ENCODE measurements at places on chromosomes 7 and 10.

DNA sequence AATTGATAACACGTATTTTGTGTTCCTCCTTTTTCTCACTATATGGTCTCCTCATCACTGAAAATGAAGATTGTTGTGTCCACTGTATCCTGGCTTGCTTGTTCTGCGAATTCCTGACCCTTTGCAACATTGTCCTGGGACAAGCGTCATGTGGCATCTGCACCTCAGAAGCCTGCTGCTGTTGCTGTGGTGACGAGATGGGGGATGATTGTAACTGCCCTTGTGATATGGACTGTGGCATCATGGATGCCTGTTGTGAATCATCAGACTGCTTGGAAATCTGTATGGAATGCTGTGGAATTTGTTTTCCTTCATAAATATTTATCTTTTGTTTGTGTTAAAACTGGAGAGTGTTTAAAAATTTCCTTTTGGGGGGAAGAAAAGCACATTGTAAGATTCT, 93.7 kb downstream of the MDFIC start:
- DNase-seq, result no peak

GRCh38 chr10:72075376-72076115, 12.8 kb downstream of the SPOCK2 start:
- peak; percentile 5 for DNase-seq

DNA sequence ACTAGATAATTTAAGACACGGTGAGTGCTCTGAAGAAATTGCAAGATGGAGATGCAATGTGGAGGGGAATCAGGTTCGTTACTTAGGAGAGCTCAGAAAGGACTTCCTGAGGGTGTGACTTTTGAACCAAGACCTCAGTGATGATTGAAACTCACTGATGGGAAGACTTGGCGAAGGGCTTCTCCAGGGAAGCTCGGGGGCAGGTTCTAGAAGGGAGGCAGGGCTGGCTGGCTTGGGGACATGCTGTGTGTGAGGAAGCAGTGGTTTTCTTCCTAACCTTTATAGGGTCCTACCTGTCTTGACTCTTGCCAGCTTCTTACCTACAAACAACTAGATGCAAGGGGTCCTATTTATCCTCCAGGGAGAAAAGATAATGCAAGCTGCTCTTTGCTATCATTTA, 637.9 kb downstream of the ACTR3B start:
- DNase-seq, result no peak

- no peak for DNase-seq
Measured at GRCh38 chr7:53491051-53491450, 455.6 kb downstream of the POM121L12 start.

- DNase-seq, result no peak
Measured at GRCh38 chr10:88178758-88179157, 315.3 kb downstream of the PTEN start.

Data from left ventricle myocardium superior (tissue), 1 donor.